Osteocyte (in vitro differentiated cells): ENCODE measurements at places on chromosomes 7 and 10. TPM values are rescaled to one million over a fixed set of nuclear protein-coding genes. Genes with fewer than 3 reads are reported as not detected.

DNA sequence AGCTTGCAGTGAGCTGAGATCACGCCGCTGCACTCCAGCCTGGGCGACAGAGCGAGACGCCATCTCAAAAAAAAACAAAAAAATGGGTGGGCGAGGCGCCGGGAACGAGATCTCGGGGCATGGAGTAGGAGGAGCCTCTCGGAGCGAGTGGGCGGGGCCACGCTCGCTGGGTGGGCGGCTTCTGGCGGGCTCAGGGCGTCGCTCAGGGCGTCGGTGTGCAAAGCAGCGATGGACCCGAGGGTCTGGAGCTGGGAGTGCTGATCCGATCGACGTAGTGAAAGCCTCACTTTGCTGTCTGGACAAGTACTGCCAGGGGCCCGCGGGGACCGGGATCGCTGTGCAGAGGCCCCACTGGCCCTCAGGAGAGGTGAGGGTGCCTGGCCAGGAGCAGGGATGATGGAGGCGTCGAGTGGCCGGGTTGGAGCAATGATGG is 22.6 kb upstream of the AMZ1 start:
- H3K36me3 ChIP-seq, result peaks cover 8% of the 10 kb centered on the region
- H3K27me3 ChIP-seq, result no peaks in the 10 kb centered on the region
- H3K4me3 ChIP-seq, result no peak overlapping the region
- no peak overlapping the region for H3K27ac ChIP-seq

- H3K4me3 ChIP-seq, result no peak overlapping the region
- no peak overlapping the region for H3K27ac ChIP-seq
- peaks cover 11% of the 10 kb centered on the region for H3K4me1 ChIP-seq
- DNase-seq, result no peak
- peaks cover 40% of the 10 kb centered on the region for H3K36me3 ChIP-seq
- no peaks in the 10 kb centered on the region for H3K27me3 ChIP-seq
Observed at GRCh38 chr7:45912972-45913371, 8.1 kb downstream of the IGFBP3 start.

- no peaks in the 10 kb centered on the region for H3K36me3 ChIP-seq
- H3K4me3 ChIP-seq, result no peak overlapping the region
- no peak overlapping the region for H3K27ac ChIP-seq
- DNase-seq, result no peak
- peaks cover 7% of the 10 kb centered on the region for H3K27me3 ChIP-seq
Observed at GRCh38 chr7:106326594-106327537, 42.1 kb upstream of the NAMPT start.

Gene COL1A2
- total RNA-seq, result 7,492 and 7,869 TPM in 2 replicates

Gene CABCOCO1
- total RNA-seq, result 0.19 TPM in 1 of 2 replicates, not detected in the other

DNA sequence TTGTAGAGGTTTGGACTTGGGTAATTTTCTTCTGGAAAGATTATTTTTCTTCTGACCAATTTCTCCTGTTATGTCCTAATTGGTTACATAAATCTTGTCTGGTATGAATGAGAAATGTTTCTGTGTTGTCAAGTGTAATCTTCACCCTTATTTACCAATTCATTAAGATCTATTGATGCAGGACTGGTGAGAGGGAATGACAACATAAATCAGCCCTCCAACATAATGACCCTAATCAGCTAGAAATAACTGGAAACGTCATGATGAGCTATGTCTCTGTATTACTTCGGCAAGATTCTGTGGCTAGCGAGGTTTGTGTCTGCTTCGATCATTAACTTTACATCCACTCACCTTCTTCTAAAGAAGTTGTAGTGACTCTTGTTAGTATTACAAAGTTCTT is 3.5 kb downstream of the FOXP2 start:
- no peaks in the 10 kb centered on the region for H3K27me3 ChIP-seq
- H3K4me1 ChIP-seq, result peaks cover 15% of the 10 kb centered on the region
- no peak overlapping the region for H3K27ac ChIP-seq
- H3K36me3 ChIP-seq, result no peaks in the 10 kb centered on the region
- no peak overlapping the region for H3K4me3 ChIP-seq
- DNase-seq, result no peak

DNA sequence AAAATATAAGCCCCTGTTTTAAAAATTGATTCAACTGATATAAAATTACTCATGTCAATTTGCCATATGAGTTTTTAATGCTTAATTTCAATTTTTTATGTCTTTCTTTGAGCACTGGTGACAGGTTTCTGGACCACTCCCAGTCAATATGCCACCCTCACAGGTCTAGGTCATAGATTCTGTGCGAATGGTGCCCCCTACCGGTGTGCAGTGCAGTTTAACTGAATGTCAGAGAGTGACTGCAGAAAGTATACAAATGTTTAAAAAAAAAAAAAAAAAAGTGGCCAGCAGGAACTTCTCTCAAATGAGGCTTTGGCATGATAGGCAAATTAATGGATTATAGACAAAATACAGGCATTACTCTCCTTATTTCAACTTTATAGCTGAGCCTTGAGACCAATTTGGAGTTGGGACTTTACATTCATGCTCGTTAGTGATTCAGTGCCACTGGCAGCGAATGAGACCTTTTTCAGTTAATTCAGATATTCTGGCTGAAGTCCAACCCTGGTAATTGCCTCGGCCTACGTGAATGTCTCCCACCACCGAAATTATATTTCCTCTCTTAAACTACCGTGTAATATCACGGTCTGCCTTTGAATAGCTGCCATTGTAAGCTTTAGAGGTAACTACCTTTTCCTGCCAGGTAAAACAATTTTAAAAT is 427.6 kb downstream of the PHTF2 start:
- H3K36me3 ChIP-seq, result no peaks in the 10 kb centered on the region
- H3K4me3 ChIP-seq, result no peak overlapping the region

GRCh38 chr10:33749790-33750189 is 415.3 kb upstream of the NRP1 start:
- H3K36me3 ChIP-seq, result no peaks in the 10 kb centered on the region
- no peak overlapping the region for H3K27ac ChIP-seq
- H3K27me3 ChIP-seq, result peaks cover 13% of the 10 kb centered on the region
- no peak for DNase-seq

Gene CALML3
- total RNA-seq, result not detected in 2 replicates

GRCh38 chr10:96921655-96922054 is 89.6 kb downstream of the LCOR start:
- H3K36me3 ChIP-seq, result peaks cover 19% of the 10 kb centered on the region
- H3K27me3 ChIP-seq, result no peaks in the 10 kb centered on the region
- DNase-seq, result no peak
- H3K4me3 ChIP-seq, result no peak overlapping the region
- no peak overlapping the region for H3K27ac ChIP-seq

- H3K27ac ChIP-seq, result no peak overlapping the region
- DNase-seq, result no peak
- no peaks in the 10 kb centered on the region for H3K36me3 ChIP-seq
- no peaks in the 10 kb centered on the region for H3K27me3 ChIP-seq
Observed at GRCh38 chr7:66837007-66837406, 84.0 kb upstream of the TMEM248 start.
